CD4-positive, alpha-beta T cell (primary cell): ENCODE measurements at places on chromosomes 3 and 15.
A peak's percentile ranks its signal among the peaks of the same experiment; 100 is the strongest.

GRCh38 chr15:40776537-40777141, 6.9 kb downstream of the C15orf62 start:
- DNase-seq, result no peak

DNA sequence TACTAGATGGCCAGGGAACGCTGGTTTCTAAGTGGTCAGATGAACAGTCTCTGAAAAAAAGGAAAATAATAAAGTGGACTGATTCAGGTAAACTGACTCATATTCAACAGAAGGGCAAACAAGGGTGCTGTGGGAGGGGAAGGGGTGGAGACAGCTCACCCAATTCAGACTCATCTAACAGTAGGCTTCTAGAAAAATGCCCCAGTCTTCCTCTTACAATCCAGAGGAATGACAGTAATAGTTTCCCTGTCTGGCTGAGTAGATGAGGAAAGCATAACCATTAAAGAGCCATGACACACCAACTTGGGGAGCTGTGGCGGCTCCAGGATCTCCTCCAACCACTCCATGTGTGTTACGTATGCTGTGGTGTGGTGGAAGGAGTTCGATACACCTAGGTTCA, 231.4 kb upstream of the UMPS start:
- DNase-seq, result no peak

DNA sequence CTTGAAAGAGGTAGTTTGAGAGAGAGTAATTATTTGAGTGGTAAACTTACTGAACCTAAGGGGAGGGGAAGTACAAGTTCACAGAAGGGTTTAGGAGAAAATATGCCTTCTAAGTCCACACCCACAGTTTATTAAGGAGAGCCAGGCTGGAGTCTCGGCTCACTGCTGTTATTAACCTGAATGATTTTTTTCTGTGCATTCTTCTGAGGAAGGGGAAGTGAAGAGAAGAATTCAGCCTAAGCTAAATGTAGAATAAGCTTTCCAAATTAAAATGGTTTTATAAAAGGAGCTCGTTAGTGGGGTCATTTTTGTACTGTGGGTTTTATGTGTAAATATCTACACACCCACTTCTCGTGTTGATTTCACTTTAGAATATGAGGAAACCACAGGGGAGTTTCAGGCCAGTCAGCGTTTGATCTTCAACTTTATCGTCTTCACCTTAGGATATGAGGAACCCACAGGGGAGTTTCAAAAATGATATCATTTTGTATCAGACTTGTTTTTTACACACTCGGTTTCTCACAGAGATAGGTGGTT, 1.5 kb downstream of the WHAMM start:
- peak; percentile 34 for DNase-seq

DNA sequence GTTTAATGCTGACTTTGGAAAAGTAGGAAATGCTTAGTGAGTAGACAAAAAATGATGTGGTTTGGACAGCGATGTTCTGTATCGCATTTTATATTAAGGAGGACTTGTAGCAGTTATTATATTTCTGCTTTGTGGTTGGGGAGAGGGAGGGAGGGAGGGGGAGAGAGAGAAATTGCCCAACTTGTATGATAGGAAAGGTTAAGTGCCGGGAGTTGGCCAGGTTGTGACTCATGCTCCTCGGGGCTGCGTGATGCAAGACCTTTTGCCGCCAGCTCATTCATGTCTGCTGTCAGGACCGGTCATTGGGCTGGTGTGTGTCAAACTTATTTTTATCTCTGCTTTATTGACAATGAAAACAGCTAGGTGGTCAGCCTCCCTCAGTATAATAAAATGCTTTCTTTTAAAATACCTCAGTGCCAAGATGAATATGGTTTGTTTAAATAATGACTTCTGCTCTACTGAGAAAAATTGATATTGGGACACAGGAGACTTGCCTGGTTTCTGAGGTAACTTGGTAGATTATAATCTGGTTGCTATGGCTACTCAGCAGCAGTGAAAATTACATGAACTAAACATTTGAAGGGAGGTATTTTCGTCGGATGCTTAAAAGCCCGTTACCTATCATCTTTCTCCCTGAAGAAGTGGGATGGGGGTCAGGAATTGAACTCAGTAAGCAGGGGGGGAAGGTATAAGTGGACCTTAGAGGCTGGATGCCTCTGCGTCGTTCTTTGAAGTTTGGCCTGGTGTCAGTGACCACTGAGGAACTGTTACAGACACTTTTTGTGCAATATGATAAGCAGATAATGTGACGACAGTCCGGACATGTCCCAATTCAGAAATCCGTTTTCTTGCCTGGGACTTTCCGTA, 90.7 kb downstream of the FNDC3B start:
- DNase-seq, result peak; percentile 69
